NCI-H1930 (cell line): ENCODE measurements at places on chromosomes 3 and 15.

DNA sequence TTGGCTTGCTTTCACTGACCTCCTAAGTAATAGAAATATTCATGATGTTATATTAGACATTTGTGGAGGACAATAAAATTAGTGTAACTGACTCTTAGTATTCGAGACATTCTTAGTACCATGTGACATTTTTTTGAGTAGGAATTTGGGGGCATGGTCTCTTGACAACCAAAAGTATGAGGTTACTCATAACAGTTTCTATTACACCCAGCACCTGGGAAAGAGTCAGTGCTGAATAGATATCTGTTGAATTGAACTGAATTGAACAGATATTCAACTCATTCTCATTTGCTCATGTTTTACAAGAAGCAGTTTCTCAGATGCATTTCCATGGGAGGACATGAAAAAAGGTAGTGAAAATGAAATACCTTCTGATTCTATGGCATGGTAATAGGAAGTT lies 84.4 kb downstream of the CMSS1 start:
- no peak for DNase-seq

DNA sequence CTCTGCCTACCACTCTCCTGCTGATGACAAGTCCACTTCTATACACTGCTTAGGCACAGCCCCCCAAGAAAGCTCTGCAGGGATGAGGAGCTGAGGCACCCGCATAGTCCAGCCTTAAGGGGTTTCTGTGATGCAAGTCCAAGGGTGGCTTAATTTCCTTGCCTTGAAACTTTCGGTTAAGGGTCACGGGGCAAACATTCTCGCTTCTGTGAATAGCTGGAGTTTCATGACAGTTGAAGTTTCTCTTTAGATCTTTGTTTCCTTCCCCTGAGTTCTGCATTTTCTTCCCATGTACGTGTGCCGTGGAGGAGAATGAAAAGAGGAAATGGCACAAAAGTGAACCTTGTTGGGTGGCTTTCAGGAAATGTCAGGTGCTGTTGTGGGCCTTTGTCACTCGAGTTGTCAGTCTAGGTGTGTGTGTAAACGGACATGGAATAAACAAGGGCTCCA lies 7.0 kb downstream of the GPR160 start:
- DNase-seq, result no peak

DNA sequence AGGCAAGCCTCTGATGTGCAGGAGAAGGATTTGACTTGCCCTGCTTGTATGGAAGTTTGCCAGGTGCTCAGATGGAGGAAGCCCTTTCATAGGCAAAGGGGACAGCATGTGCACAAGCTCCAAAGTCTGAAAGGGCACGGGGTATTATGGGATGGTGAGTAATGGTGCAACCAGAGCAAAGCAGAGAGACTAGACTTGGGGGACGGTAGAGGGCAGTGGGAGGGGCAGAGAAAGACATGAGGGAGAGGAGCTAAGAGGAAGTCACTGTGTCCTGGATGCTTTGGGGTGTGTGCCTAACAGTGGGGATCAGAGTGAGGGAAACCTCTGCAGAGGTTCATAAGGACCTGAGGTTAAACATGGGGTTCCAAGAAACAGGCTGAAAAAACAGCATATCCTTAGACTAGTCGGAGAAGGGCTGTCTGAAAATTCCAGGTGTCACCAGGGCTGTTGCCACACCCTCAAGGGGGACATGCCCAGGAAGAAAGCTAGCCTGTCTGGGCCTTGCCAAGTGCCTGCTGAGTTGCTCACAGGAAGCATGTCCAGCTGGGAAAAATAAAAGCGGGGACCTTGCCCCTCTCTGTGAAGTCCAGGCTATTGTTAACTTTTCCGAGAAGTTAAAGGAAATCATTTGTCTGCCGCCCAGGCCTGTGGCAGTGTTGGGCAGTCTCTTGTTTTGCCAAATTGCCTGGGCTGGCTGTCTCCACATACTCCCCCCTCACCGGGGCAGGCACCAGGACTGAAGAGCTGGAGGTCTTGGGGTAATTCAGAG lies 47.1 kb downstream of the HRH1 start:
- DNase-seq, result no peak

- no peak for DNase-seq
Measured at GRCh38 chr3:7707187-7707586, 794.4 kb upstream of the LMCD1 start.

DNA sequence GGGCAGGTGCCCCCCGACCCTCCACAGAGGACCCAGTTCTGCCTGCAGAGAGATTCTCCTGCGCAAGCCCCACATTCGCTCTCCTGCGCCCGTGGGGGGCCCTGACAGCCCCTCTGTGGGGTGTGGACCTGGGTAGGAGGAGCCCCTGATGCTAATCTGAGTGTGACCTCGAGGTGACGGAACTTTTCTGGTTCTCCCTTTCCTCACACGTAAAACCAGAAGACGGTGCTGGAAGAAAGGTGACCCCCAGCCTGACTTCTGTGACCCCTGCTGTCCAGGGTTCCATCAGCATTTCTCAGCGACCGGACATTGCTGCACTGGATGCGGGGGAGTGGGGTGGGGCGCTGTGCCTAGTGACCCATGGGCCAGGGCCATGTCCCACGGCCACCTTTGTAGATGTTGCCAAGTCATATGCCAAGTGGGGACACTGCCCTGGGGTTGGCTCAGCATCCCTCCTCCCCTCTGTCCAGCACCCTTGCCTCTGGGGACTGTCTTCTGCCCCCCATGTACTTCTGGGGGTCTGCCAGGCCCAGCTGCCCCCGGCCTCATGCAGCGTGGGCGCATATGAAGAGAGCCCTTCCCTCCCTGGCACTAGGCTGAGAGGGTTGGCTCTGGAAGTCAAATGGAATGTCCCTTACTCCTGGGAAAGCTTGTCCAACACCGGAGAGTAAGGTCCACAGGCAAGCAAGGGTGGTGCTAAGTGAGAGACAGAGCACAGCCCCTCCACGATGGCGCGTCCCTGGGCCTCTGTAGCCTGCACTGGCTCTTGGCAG lies 129.1 kb upstream of the MEF2A start:
- DNase-seq, result no peak
